ENCODE measurements at places on chromosomes 7 and 10.

- DNase-seq, result peak; percentile 99
Measured at GRCh38 chr10:63554657-63555056, 33.5 kb downstream of the REEP3 start.

- DNase-seq, result peak; percentile 70
Measured at GRCh38 chr7:2403014-2403717, at the start of gene CHST12. CHST12 (plus strand) TSS chr7:2403611; CDS start chr7:2432640, 29,029 bp downstream.

- no peak for DNase-seq
Measured at GRCh38 chr10:80468806-80469421, 14.8 kb downstream of the TSPAN14 start.

DNA sequence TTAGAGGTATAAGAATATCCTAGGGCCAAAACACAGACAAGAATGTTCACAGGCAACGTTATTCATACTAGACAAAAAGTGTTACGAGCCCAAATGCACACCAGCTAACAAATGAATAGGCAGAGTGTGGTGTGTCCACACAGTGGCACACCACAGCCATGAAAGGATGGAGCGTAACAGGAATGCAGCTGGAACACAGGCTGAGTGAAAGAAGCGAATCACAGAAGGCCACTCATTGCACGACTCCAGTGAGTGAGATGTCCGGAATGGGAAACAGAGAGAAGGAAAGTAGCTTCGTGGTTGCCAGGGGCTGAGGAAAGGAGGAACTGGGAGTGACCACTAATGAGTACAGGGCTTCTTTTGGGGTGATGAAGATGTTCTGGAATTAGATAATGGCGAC, 198.8 kb downstream of the TNS3 start:
- DNase-seq, result peak; percentile 84

- DNase-seq, result no peak
Measured at GRCh38 chr7:155457544-155458110, 302 bp upstream of the EN2 start.

DNA sequence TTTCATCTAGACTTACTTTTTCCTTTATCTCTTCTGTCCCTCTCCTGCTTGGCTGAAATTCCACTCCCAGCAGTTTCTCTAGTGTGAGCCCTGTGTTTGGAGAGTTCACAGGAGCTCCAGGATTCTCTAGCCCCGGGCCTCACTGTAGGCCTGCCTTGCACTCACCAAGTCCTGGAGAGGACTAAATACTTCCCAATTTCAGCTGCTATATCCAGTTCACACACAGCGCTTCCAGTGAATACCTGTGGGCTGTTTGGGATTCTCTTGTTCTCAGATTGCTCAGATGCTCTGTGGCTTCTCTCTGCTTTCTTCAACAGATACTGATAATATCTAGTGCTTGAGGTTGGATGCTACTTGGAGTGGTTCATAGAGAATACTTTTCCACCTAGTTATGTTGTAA, 46.0 kb downstream of the MINPP1 start:
- DNase-seq, result peak; percentile 80

GRCh38 chr7:29860186-29860585, 53.9 kb downstream of the WIPF3 start:
- no peak for DNase-seq

GRCh38 chr7:22255342-22255741, 101.6 kb downstream of the RAPGEF5 start:
- DNase-seq, result no peak

DNA sequence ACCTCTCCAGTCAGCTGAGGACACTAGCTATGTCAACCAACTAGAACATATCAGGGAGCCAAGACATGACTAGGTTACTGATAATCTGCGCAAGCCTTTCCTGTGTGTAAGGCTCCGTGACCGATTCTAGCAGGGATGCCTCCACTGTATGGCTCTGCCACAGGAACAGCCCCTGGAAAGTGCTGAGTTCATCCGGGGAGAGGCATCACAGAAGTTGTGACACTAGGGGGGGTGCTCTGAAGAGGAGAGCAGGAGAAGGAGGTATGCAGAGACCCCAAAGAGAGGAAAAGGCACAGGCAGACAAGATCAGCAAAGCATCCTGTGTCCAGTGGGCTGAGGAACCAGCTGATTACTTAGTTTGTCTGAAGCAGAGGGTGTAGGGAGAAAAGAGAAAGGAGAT, 13.5 kb downstream of the UPP1 start:
- no peak for DNase-seq

- DNase-seq, result no peak
Measured at GRCh38 chr7:35555934-35556333, 139.0 kb downstream of the HERPUD2 start.

- no peak for DNase-seq
Measured at GRCh38 chr7:64774204-64774842, 19.9 kb upstream of the ZNF138 start.

GRCh38 chr10:62666275-62666674, 138.2 kb upstream of the ADO start:
- DNase-seq, result no peak

DNA sequence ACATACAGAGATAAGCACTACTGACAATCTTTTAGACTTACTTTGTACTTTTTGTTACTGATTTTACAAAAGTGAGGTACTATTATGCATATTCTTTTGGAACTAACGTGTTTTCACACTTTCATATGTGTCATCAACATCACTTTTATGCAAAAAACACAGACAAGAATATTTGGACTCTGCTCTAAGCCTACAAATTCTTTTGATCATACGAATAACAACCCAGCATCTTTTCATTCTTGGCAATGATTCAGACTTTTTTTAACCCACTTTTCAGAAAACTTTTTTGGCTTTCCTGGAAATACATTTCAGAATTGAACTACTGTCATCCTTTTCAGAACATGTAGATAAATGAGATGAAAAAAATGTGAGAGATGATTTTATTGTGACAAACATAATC, 30.2 kb downstream of the USP6NL start:
- DNase-seq, result no peak

GRCh38 chr7:107035446-107035845, 9.1 kb upstream of the PRKAR2B start:
- DNase-seq, result peak; percentile 86
